Activated CD4-positive, alpha-beta T cell treated with anti-CD3 and anti-CD28 coated beads, Interleukin-2, amount 50 U/mL, for 24 hours (primary cell): ENCODE measurements at places on chromosomes 7 and 10.

- DNase-seq = no peak
These were observed 8.2 kb downstream of the TFR2 start for GRCh38 chr7:100632951-100633717.

DNA sequence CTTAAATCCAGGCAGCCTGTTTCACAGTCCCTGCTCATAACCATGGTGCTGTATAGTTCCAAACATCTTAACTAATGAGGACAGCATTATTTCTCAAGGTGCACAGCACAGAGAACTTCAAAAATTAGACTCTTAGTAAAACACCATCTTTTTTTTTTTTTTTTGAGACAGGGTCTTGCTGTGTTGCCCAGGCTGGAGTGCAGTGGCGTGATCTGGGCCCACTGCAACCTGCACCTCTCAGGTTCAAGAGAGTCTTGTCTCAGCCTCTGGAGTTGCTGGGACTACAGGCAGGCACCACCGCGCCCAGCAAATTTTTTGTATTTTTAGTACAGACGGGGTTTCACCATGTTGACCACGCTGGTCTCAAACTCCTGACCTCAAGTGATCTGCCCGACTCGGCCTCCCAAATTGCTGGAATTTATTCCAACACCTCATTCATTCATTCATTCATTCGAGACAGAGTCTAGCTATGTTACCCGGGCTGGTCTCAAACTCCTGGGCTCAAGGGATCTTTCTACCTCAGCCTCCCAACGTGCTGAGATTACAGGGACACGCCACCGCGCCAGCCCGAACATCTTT is 507 bp upstream of the TMEM254 start:
- no peak for DNase-seq

GRCh38 chr10:71077143-71077581 is 135.2 kb upstream of the UNC5B start:
- DNase-seq = no peak

DNA sequence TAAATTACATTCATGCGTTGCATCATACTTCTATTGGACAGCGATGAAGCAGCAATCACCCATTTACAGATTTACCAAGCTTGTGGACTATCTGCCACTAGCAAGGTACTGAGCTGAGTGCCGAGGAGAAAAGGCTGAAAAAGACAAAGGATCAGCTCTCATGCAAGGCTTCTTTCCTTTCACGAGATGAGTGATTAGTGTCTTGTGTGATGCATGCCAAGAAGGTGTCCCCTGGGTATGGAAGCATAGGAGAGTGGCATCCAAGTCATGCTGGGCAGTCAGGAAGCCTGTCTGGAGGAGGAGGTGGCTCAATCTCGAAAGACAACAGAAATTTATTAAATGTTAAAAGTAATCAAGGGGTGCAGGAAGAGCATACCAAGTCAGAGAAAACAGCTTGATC is 40.9 kb downstream of the ACSM6 start:
- DNase-seq = no peak

GRCh38 chr10:63583397-63583796 is 62.2 kb downstream of the REEP3 start:
- no peak for DNase-seq

GRCh38 chr10:84097787-84098353 is 41.4 kb upstream of the GHITM start:
- DNase-seq = no peak

DNA sequence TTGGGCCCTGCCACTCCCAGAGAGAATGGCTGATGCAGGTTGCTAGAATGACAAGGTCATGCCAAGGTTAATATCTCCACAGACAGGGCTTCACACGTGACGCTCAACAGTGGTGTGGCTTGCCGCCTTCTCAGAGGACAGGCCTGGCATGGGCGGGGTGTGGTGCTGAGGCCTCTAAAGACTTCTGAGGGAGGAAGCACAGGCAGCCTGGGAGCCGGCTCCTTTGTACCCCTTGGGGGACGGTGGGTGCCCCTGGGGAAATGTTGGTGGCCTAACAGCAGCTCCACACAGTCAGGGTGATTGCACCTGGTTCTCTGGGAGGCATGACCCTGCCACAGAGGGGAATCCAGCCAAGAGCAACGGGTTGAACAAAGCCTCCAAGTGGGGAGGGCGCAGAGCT is 115.1 kb downstream of the PKD1L1 start:
- DNase-seq = no peak

DNA sequence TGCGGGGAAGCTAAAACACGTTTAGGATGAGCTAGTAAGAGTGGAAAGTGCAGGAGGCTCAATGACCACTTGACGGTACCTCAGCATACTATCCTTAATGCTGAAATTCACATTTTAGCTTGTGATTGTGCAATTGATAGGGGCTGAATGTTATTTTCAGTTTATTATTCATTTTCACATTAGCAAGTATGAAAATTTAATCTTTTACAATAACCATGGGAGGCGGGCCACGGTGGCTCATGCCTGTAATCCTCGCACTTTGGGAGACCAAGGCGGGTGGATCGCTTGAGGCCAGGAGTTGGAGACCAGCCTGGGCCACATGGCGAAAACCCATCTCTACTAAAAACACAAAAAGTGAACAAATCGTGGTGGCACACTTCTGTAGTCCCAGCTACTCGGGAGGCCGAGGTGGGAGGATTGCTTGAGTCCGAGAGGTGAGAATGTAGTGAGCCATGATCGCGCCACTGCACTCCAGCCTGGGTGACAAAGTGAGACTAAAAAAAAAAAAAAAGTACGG is 22.0 kb upstream of the ANLN start:
- DNase-seq = no peak

DNA sequence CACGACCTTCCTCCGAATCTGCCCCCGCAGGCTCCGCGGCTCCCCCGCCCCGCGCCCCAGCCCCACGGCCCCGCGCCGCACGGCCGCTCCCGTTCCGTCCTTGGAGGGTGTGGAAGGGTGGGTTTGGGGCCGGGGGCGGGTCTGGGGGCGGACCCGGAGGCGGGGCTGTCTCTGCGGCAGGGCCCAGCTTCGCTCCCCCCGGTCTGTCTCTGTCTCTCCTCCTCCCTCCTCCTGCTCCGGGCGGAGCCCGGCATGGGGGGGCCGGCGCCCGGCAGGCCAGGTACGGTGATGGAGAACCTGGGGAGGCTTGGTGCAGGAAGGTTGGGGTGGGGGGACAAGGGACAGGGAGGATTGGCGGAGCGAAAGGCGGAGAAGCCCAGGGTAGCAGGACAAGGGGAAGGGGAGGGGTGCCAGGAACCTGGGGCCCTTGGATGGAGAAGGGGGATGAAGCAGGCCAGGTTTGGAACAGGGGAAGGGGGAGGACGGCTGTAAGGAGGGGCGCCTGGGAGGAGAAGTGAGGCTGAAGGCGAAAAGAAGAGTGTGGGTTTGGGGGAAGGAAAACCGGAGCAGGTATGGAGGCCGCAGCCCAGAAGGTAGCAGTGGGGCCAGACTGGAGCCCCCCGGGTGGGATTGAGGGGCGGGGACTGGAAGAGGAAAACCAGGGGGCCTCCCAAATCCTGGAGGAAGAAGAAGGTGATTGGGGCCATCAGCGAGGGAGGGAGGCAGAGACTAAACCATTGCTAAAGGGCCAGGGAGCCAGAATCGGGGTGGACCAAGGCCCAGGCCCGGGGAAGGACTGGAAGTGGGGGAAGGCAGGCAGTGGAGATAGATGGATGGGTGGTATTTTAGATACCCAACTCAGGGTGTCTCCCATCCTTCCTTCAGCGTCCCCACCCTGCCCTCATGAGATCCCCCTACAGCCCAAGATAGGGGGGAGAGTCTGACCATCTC is at the start of gene NYAP1:
Gene NYAP1 (plus strand): TSS at position 206 of the 951 bp plus-strand sequence. CDS start 1,385 bp downstream, outside the sequence.
- DNase-seq = no peak

- no peak for DNase-seq
These were observed 1.2 kb upstream of the ARPC1B start for GRCh38 chr7:99373091-99374066.

GRCh38 chr10:96614515-96614914 is 27.7 kb upstream of the TM9SF3 start:
- DNase-seq = no peak

DNA sequence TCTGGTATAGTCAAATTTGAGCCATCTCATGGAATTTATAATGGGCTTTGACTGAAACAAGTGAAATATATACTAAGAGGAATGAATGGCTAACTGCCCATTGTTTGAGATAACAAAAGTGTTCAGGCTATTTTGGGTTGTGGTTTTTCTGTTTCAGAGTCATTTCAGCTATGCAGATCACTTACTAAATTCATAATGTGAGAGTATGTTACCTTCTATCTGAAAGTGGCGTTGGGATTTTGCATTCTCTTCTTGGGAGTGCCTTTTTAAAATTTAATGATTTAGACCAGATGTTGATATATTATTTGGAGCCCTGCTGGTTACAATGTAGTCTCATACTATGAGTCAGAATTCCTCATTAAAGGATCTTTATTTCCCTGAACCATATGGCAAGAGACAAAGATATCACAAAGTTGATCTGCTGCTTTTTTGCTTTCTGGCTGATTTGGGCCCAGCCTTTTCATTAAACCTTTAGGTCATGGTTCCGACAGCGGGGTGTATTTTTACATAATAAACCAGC is 10.4 kb downstream of the VCL start:
- no peak for DNase-seq

- DNase-seq = no peak
These were observed 65.4 kb downstream of the FANK1 start for GRCh38 chr10:125961743-125962142.

GRCh38 chr7:95955748-95956147 is 183.4 kb downstream of the DYNC1I1 start:
- DNase-seq = no peak

GRCh38 chr7:112082306-112082705 is 123.9 kb downstream of the DOCK4 start:
- DNase-seq = no peak

GRCh38 chr7:99562832-99563231 is 4.4 kb downstream of the ZNF655 start:
- peak; percentile 47 for DNase-seq

DNA sequence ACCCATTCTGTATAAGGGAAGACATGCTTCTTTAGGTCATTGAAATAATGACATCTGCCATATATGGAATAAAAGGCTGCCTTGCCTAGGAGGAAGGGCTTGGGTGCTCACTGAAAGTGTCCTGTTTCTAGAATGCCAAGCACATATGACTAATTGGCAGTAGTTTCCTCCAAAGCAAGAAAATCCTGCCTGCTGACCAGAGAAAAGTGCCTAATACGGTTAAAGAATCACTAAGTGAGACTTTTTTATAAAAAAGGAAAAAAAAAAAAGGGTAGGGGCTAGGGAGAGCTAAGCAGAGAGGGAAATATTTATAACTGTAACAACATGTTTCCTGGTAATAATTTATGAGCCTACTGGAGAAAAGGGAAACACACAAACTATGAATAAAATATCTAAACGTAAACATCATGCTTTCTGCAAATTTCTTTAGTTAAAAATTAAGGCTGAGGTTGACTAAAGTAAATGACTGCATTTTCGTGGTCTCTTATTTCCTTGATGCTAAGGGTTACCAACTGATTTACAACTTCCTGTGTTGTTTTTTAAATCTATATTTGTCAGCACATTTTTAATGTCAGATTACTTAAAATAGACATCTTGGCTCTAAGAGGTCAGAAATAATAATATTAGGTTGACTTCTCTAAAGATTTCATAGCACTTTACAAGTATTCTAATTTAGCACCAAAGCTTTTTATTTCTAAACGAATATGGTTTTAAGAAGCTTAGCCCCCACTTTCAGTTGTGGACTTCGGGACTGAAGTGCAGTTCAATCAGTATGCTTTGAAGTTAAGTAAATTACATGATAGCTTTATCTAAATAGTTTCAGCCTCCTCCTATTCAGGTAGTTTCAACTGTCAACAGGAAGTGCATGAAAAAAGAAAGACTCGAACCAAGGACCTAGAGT is 89.6 kb downstream of the CABCOCO1 start:
- no peak for DNase-seq

GRCh38 chr10:75611172-75611992 is 180.0 kb downstream of the LRMDA start:
- DNase-seq = no peak

DNA sequence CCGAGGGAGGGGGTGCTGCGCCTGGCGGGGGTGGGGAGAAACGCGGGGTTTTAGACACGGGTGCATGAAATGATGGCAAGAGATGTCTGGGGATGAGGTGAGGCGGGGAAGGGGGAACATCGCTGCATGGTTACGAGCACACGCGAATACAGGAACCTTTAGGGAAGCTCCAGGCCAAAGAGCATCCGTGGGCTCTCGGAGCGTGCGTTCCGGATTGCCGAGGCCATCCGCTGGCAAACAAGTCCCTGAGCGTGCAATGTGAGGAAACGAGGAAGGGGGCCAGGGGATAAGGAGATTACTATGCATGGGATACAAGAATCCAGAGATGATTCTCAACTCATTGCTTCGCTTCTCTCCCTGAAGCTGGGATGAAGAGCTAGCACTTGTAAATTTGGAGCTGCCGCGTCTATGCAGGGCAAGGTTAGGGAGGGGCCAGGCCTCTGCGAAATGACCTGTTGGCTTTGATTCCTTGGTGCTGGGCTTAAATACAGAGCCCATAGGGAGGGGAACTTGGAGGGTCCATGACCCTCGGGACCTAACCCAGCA is 520 bp upstream of the WNT2 start:
- DNase-seq = no peak

GRCh38 chr7:93707249-93707648 is 132.7 kb upstream of the CALCR start:
- DNase-seq = no peak

- no peak for DNase-seq
These were observed 86.6 kb upstream of the TCERG1L start for GRCh38 chr10:131398166-131398565.

DNA sequence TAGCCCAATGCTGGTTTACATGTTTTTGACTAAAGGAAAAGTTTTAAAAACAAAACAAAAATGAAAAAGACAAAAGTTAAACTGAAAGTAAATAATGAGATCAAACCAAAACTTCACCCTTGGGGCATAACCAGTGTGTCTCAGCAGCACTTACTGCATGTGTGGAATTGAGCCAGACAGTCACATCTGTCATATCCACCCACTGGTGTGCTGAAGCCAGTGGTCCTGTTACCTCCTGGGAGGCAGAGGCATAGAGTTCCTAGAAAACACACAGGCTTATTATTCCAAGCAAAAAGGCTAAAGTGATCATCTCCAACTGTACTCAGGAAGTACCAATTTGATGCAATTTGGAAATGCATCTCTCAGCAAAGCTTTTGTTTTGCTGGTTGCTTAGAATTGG is 40.4 kb downstream of the ASAH2 start:
- no peak for DNase-seq

DNA sequence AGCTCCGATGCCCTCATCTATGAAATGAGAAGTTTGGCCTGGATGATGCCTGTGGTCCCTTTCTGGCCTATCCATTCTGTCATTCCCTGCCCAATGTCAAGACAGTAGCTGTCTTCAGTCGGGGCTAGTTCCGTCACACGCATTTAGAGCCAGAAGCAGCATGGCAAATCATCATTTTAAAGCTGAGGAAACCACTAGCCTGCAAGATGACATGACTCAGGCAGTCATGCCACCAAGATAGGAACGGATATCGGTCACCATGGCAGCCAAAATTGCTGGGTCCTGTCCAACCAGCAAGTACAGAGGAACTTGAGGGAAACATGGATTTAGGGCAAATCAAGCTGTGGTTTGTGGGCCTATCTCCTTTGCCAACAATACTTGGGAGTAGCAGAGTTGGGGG is 64.5 kb upstream of the MRLN start:
- no peak for DNase-seq

- no peak for DNase-seq
These were observed 233.8 kb downstream of the TCERG1L start for GRCh38 chr10:131077724-131078123.

GRCh38 chr7:41063116-41063515 is 639.8 kb downstream of the INHBA start:
- DNase-seq = no peak

- no peak for DNase-seq
These were observed 3.9 kb upstream of the MACC1 start for GRCh38 chr7:20220921-20221547.

- DNase-seq = no peak
These were observed 742.0 kb downstream of the AUTS2 start for GRCh38 chr7:70340236-70340635.

- DNase-seq = no peak
These were observed 128.3 kb downstream of the NEBL start for GRCh38 chr10:20768843-20769242.
